ENCODE measurements at places on chromosomes 2 and 18.

DNA sequence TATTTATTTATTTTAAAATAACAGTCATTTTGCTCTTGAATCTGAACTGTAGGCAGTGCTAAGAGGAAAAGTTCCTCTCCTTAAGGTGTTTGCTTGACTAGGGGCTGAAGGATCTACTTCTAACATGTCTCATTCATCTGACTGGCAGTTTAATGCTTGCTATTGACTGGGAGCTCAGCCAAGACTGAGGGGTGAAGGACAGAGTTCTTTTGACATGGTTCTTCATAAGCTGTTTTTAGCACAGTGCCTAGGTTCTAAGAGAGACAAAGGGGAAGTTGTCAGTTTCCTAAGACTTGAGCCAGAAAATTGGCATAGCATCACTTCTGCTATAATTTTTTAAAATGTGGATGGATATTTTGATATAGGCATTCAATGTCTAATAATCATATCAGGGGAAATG, 73.0 kb downstream of the COMMD1 start:
- no peak for DNase-seq
- H3K4me1 ChIP-seq = no peaks in the 10 kb centered on the region
- H3K4me3 ChIP-seq = no peak overlapping the region
- no peaks in the 10 kb centered on the region for H3K27me3 ChIP-seq
- H3K27ac ChIP-seq = no peak overlapping the region

DNA sequence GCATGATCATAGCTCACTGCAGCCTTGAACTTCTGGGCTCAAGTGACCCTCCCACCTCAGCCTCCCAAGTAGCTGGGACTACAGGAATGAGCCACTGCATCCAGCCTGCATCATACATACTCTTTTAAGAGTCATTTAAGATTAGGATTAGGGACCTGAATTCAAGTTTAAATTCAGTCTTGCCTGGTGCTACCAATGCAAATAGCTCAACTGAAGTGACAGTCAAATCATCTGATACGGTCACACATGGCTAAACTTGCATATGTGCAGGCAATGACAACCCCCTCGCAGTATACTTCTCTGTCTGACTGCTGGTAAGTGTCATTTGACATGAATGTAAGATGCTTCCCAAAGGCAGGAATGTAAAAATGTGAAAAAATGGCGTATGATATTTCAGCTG, 31.8 kb upstream of the TMEM131 start:
- H3K27me3 ChIP-seq = peaks cover 2% of the 10 kb centered on the region
- H3K36me3 ChIP-seq = no peaks in the 10 kb centered on the region
- no peaks in the 10 kb centered on the region for H3K4me1 ChIP-seq
- no peak for DNase-seq

DNA sequence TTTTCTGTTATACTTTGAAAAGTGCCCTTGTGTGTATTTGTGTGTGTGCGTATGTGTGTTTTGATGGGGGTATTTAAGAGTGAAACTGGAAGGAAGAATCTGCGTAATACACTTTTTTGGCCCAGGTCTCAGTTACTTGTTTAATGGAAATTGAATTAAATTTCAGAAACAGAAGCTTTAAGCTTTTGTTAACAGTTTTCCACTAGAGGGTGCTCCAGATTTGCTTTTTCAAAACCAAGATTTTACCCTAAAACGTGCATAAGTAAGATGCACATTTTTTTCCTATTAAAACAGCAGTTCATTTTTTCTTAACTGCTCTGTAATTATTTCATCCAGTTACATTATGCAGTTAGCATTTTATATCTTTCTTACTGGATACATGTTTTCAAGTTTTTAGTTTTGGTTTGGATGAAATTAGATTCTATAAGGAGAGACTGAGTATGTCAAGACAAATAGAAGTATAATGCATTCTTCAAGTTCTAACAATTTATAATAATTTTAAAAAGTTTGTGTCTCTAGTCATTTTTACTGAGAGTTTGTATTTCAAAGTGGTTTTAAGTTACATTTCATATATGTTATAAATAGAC, 97.2 kb downstream of the PIK3C3 start:
- H3K27ac ChIP-seq = no peak overlapping the region
- no peaks in the 10 kb centered on the region for H3K27me3 ChIP-seq
- H3K4me3 ChIP-seq = no peak overlapping the region
- peak; percentile 52 for DNase-seq
- H3K36me3 ChIP-seq = peaks cover 8% of the 10 kb centered on the region
- peaks cover 2% of the 10 kb centered on the region for H3K4me1 ChIP-seq

GRCh38 chr2:84940088-84940470, 30.9 kb upstream of the KCMF1 start:
- no peaks in the 10 kb centered on the region for H3K27me3 ChIP-seq
- no peak overlapping the region for H3K27ac ChIP-seq
- H3K4me3 ChIP-seq = no peak overlapping the region
- no peaks in the 10 kb centered on the region for H3K4me1 ChIP-seq
- no peaks in the 10 kb centered on the region for H3K36me3 ChIP-seq

DNA sequence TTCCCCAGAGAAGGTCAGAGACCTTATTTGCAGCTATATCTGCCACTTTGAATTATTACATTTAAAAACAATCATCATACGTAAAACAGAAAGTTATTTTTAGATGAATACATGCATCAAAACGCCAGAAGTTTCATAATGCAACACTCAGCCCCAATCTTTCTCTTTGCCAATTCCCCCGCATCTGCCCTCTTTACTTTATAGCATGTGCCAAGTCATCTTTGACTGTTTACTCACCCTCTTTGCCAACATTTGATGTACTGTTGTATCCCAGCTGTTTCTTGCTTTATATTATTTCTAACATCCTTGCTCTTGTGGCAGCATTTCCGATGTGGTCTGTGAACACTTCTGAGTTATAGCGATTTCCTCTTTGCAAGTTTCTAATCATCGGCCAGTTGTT, 86.2 kb downstream of the CRIM1 start:
- H3K4me1 ChIP-seq = peaks cover 21% of the 10 kb centered on the region
- H3K4me3 ChIP-seq = no peak overlapping the region
- peak; percentile 59 for DNase-seq
- no peak overlapping the region for H3K27ac ChIP-seq
- H3K36me3 ChIP-seq = peaks cover 27% of the 10 kb centered on the region

DNA sequence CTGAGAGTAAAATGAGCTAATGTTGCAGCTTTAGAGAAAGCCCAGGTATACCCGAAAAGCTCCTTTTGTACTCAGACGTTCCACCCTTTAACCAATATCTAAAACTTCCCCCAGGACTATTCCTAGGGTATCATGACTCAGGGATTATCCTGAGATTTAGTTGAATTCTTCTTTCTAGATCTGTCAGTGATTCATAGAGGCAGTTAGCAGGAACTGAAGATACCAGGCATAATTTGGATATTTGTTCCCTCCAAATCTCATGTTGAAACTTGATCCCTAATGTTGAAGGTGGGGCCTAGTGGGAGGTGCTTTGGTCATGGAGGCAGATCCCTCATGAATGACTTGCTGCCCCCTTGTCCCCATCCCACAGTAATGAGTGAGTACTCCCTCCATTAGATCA, 161.2 kb upstream of the LRP1B start:
- H3K27ac ChIP-seq = no peak overlapping the region
- H3K4me1 ChIP-seq = no peaks in the 10 kb centered on the region
- H3K4me3 ChIP-seq = no peak overlapping the region
- DNase-seq = no peak
- H3K27me3 ChIP-seq = no peaks in the 10 kb centered on the region
- H3K36me3 ChIP-seq = no peaks in the 10 kb centered on the region

GRCh38 chr2:237685408-237685807, 58.0 kb downstream of the LRRFIP1 start:
- no peak overlapping the region for H3K4me3 ChIP-seq
- peaks cover 14% of the 10 kb centered on the region for H3K4me1 ChIP-seq
- no peak for DNase-seq
- H3K36me3 ChIP-seq = peaks cover 2% of the 10 kb centered on the region

GRCh38 chr2:134181219-134181618, 72.7 kb upstream of the MGAT5 start:
- H3K4me1 ChIP-seq = peaks cover 11% of the 10 kb centered on the region
- no peaks in the 10 kb centered on the region for H3K27me3 ChIP-seq
- H3K4me3 ChIP-seq = no peak overlapping the region
- H3K27ac ChIP-seq = no peak overlapping the region
- no peak for DNase-seq
- H3K36me3 ChIP-seq = peaks cover 2% of the 10 kb centered on the region

DNA sequence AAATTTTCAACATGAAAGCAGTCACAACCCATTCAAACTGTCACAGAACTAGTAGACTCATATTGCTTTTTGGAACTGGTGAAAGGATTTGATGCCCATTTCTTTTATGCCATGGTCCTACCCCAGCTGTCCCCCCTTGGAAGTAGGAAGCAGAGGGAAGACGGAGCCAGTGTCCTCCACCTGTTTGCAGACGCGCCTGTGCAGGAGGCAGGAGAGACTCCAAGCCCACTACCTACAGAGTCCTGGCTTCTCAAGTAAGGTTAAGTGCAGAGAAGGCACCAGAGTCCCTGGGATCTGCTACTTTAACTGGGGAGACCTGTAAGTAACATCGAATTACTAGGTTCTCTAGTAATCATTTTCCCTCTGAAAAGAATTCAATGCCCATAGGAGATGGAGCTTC, 32.7 kb upstream of the DNMT3A start:
- no peak overlapping the region for H3K27ac ChIP-seq
- H3K4me3 ChIP-seq = no peak overlapping the region
- DNase-seq = no peak
- H3K27me3 ChIP-seq = no peaks in the 10 kb centered on the region
- no peaks in the 10 kb centered on the region for H3K36me3 ChIP-seq

DNA sequence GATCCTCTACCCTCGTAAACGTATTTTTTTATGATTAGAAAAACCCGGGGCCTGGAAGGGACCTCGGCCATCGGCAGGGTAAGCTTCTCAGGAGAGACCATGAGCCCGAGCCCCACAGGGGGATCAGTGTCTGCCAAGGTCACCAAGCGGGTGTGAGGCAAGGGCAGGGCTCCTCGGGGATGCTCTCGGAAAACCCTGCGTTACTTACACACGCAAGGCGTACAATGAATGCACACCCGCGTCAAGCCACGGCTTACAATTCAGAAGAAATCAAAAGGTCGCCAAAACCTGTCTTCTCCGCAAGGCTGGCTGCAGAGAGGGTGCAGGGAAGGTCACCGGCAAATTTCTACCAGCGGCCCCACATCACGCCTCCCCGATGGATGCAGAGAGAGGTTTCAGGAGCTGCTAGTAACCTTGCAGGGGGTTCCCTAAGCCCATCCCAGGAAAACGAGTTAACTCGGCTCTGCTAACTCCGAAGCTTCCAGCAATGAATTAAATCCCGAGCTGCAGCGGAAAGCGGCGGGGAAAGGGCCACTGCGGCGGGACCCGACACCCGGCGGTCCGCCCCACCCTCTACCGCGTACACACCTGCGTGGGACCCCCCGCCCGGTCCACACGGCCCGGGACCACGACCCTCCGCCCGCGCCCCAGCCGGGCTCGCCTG, 638 bp downstream of the ST3GAL5 start:
- H3K27me3 ChIP-seq = no peaks in the 10 kb centered on the region
- H3K4me1 ChIP-seq = peaks cover 13% of the 10 kb centered on the region
- H3K27ac ChIP-seq = peak overlapping the region; percentile 38

DNA sequence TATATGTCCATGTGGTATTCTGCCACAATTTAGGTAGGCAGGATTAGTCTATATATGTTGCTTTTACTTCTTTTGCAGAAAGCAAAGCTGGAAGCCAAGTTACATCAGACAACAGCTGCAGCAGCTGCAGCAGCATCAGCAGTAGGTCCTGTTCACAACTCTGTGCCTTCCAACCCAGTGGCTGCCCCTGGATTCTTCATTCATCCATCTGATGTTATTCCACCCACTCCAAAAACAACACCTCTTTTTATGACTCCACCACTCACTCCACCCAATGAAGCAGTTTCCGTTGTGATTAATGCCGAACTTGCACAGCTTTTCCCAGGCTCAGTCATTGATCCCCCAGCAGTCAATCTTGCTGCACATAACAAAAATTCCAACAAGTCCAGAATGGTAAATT, 107.6 kb downstream of the BIRC6 start:
- H3K4me1 ChIP-seq = no peaks in the 10 kb centered on the region
- H3K36me3 ChIP-seq = peaks cover 31% of the 10 kb centered on the region
- no peaks in the 10 kb centered on the region for H3K27me3 ChIP-seq
- H3K4me3 ChIP-seq = no peak overlapping the region
- H3K27ac ChIP-seq = no peak overlapping the region

DNA sequence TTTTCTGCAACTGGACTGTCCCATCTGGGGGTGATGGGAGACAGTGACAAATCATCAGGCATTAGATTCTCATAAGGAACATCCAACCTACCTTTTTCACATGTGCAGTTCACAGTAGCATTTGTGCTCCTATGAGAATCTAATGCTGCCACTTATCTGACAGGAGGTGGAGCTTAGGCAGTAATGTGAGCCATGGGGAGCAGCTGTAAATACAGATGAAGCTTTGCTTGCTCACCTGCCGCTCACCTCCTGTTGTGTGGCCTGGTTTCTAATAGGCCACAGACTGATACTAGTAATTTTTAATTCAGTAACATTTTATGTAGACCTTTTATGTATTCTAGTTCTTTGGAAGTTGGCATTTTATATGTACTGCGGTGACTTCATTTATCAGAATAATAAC, 180.1 kb upstream of the SPOPL start:
- H3K36me3 ChIP-seq = no peaks in the 10 kb centered on the region
- no peaks in the 10 kb centered on the region for H3K4me1 ChIP-seq
- H3K27me3 ChIP-seq = no peaks in the 10 kb centered on the region
- DNase-seq = no peak

DNA sequence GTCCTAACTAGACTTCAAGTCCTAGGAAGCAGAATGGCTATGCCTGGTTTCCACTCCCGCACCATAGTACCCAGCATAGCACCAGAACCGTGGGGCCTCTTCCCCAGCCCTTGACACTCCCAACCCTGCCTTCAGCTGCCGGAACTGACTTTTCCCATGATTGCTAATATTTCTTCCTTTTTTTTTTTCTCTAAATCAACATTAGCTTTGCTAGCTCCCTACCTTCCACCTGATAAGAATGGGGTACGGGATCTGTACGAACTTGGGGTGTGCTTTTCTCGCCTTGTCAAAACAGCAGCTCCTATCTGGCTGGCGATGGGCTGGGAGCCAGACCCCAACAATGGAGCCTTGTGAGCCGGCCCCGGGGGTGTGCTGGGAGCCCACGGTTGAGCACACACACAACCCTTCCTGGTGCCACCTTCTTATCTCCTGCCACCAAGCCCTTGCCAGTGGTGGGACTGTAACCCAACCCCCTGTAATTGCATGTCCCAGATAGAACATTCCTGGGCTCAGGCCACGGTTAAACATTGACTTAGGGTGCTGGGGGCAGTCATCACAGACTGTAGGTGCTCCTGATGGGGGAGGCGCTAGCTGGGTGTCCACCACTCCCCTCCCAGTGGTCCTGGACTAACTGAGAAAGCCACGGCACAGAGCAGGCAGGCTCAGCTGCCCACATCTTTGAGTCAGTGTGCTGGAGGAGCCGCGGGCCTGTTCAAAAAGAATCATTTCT, 213.0 kb upstream of the HAAO start:
- no peaks in the 10 kb centered on the region for H3K27me3 ChIP-seq
- no peaks in the 10 kb centered on the region for H3K36me3 ChIP-seq
- no peak overlapping the region for H3K4me3 ChIP-seq
- H3K4me1 ChIP-seq = no peaks in the 10 kb centered on the region
- H3K27ac ChIP-seq = no peak overlapping the region
- DNase-seq = no peak

GRCh38 chr18:70421471-70422390, 132.9 kb downstream of the SOCS6 start:
- no peak overlapping the region for H3K27ac ChIP-seq
- no peaks in the 10 kb centered on the region for H3K36me3 ChIP-seq
- peak; percentile 93 for DNase-seq
- peaks cover 17% of the 10 kb centered on the region for H3K4me1 ChIP-seq

- H3K27ac ChIP-seq = no peak overlapping the region
- H3K4me3 ChIP-seq = no peak overlapping the region
- H3K36me3 ChIP-seq = peaks cover 16% of the 10 kb centered on the region
- H3K4me1 ChIP-seq = no peaks in the 10 kb centered on the region
These were observed 78.9 kb downstream of the UXS1 start for GRCh38 chr2:106115250-106115649.
